ENCODE measurements at places on chromosomes 4 and X.

DNA sequence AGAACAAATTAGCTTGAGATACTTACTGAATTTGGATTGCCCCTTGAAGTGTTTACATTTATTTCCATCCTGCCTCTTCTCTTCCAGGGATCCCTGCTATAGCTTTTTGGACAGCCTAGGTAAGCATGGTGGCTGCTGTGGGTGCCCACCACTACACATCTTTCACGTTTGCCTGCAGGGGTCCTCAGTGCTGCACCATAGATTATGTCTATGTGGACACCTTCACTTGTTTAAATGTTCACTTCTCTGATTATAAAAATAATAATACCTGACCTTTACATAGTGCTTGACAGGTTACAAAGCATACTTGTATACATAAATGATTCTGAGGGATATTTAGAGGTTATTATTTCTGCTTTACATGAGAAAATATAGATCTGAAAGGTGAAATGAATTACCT, 67.9 kb upstream of the SLC4A4 start:
- no peak for DNase-seq

- DNase-seq, result no peak
These were observed 82.1 kb downstream of the CLDN34 start for GRCh38 chrX:10049236-10049635.

GRCh38 chrX:48958635-48959094, 1.3 kb upstream of the OTUD5 start:
- DNase-seq, result no peak

- no peak for DNase-seq
These were observed 56.2 kb downstream of the METTL14 start for GRCh38 chr4:118741301-118741855.

- no peak for DNase-seq
These were observed 95.0 kb upstream of the SLC34A2 start for GRCh38 chr4:25560605-25561004.

- DNase-seq, result no peak
These were observed 294.4 kb upstream of the FAT4 start for GRCh38 chr4:125020089-125021034.

GRCh38 chr4:18056030-18056429, 34.5 kb upstream of the LCORL start:
- DNase-seq, result no peak

DNA sequence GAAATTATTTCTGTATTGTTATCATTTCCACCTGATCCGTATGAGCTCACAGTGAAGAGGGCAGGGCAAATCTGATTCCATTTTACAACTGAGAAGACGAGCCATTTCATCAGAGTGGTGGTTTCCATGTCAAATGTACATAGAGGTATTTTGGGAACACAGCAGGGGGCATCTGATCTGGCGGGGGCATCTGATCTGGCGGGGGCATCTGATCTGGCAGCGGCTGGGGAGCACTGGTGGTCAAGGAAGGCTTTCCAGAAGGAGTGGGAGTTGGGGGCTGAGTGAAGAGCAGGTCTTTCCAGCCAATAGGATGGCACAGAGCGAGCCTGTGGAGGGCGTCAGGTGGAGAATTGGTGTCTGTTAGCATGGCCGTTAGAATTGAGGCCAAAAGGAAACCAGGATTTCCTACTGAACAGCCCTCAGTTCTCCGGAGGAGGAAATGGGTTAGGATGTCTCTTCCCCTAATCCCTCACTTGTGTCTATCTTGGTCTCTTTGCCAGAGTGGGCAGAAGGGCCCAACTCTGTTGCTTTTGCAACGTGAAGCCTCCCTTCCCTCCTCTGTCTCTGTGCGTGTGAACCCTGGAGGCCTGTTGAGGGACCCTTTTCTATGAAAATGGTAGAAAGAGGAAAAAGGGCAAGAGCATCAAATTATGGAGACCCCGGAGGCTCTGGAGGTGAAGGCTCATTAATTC, 41.3 kb downstream of the RHOH start:
- no peak for DNase-seq

GRCh38 chr4:78336093-78336943, 215.3 kb upstream of the ANXA3 start:
- DNase-seq, result no peak

- no peak for DNase-seq
These were observed 8.0 kb upstream of the FNIP2 start for GRCh38 chr4:158760866-158761265.

DNA sequence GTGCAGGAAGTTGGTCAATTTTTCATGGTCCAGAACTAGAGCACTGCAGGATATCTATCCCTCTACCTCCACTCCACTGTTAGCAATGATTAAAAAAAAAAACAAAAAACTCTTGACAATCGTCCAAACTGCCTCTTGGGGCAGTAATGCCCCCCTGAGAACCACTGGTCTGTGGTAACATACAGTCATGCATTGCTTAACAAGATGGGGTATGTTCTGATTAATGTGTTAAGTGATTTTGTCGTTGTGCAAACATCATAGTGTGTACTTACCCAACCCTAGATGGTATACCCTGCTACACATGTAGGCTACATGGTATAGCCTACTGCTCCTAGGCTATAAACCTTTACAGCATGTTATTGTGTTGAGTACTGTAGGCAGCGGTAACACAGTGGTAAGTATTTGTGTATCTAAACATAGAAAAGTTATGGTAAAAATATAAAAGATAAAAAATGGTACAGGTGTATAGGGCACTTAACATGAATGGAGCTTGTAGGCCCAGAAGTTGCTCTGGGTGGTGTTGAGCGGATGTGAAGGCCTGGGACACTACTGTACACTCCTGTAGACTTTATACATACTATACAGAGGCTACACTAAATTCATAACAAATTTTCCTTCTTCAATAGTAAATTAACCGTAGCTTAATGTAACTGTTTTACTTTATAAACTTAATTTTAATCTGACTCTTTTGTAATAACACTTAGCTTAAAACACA, 34.1 kb downstream of the ART3 start:
- no peak for DNase-seq

DNA sequence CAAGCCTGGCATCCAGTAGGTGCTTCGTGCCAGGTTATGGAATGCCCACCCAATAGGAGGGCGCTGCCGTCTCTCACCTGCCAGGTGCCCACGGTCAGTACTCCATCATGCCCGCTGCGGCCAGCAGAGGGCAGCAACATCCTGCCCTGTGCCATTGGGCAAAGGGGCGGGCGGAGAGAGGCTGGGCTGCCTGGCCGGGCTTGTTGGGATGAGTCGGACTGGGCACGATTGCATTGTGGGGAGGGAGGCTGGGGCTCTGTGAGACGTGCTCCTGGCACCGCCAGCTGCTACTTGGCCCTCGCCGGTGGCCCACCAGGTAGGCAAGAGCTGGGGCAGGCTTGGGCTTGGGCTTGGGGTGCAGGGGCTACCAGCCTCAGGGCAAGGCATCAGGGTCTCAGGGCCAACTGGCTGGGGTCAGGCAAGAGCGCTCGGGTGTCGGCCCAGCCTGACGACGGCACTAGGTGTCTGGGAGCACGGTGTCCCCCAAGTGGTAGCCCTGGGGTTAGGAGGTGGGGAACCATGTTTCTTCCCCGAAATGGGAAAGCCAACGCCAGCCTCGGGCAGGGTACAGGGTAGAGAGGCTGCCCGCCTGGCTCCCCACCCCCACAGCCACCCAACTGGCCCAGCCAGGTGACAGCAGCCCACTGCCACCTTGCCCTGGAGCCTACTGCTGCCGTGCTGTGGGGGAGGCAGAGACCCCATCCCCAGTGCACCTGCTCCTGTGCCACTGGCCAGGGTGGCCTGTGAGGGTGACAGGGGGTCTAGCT, at the start of gene PLXNB3:
TSS of gene PLXNB3 (plus strand) at position 261 of the 767 bp plus-strand sequence. CDS start 1,287 bp downstream, outside the sequence.
- peak; percentile 70 for DNase-seq
